ENCODE measurements at places on chromosomes 6 and 20.

DNA sequence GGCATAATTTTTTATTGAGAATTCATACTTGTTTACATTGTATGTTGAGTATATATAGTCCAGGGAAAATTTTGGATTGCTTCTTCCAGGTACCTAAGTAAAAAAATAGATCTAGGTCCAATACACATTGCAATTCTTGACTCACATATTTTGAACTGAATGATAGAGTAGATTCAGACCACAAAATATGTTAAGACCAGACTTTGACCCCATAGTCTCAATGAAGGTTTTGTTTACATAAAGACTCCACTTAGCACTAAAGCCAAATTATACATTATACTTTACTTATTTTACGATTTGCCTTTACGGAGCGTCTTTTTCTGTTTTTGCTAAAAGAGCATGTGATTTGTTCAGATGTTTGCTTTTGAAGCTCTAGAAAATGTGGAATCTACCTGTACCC lies 144.1 kb upstream of the PTCHD4 start:
- DNase-seq, result no peak

DNA sequence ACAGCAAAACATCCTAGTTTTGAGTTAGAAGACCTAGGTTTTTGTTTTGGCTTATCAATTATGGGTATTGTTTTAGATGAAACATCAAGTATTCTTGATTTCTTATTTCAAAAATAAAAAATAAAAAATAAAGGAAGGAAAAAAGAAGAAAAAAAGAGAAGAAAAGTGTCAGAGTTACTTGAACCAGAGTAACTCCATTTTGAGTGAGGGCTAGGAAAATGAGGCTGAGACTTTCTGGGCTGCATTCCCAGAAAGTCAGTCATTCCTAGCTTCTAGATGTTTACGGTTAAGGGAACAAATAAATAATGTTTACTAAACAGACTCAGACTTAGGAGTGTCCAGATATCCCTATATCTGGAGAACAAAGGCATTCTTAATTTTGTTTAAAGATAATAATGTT lies 45.3 kb upstream of the HFE start:
- no peak for DNase-seq

DNA sequence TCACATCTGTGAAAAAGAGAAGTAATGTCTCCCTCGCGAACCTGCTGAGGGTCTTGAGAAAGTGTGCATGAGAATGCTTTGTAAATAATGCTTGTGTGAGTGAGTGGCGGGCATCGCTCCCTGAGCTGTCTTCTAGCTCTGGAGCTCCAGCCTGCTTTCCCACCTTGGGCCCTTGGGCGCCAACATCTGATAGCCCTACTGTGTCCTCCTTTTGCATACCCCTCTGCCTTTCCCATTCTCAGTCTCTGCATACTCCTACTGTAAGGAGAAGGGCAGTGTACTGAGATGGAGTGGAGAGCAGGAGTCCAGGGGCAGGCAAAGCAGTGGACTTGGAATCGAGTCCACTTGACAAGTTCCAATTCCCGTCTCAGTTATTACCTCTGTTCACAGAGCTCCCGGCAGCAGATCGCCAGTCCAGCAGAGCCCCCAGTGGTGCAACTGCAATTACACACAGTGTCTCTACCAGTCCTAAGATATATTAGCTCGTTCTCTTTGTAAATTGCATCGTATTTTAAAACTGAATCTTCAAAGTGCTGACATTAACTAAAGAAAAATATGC lies 847 bp upstream of the NCR2 start:
- DNase-seq, result no peak

GRCh38 chr6:142356201-142356883 lies 54.5 kb downstream of the ADGRG6 start:
- DNase-seq, result no peak

GRCh38 chr20:45153752-45154151 lies 20.9 kb upstream of the PI3 start:
- no peak for DNase-seq

DNA sequence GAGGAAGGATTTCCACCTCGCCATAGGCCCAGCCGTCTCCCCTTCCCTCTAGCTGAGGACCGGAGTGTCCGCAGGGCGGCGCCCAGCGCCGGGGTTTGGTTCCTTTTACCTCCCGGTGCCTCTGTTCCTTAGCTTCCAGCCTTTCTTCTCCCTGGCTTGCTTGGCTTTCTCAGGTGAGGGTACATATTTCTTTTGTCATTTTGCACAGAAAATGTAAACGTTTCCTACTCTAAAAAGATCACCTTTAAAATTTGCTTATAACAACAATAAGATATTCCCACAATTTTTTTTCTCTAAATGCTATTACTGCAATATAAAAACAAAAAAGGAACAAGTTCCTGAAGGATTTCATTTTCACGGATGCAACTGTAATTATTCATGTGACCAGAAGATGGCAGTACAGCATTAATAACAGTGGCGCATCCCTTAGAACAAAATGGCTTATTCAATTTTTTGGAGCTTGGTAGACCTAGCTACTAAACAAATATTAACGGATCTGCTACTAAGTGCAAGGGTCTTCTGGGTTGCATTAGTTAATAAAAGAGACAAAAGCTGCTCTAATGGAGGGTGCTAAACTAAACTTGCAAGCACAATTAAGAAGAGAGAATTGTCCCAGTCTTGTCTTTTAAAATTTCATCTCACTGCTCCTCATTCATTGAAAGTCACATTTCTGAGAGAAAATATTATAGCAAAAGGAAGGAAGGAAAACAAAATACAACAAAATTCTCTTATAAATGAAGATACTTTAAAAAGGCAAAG lies 172.9 kb downstream of the ADGRG6 start:
- DNase-seq, result peak; percentile 88

DNA sequence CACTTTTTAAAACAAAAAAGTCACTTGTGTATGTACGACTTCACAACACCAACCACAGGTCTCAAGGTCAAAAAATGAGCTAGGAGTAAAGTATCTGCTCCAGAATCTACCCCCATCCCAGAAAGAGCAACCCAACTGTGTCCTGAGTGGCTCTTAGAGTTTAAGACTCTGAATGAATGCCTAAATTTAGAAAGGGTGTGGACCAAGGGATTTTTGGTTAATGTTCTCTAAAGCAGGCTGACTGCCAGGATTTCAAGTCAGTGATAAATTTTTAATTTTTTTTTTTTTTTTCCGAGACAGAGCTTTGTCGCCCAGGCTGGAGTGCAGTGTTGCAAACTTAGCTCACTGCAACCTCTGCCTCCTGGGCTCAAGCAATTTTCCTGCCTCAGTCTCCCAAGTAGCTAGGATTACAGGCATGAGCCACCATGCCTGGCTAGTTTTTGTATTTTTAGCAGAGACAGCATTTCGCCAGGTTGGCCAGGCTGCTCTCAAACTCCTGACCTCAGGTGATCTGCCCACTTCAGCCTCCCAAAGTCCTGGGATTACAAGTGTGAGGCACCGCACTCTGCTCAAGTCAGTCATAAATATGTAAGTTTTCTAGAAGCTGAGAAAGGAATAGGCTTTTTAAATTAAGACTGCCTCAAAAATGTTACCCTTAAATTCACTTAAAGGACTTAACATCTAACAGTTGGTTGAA lies 20.2 kb downstream of the STAU1 start:
- no peak for DNase-seq

Data from NCI-H82 (cell line).